ENCODE measurements at places on chromosomes 4 and X.

- no peak for DNase-seq
- no peaks in the 10 kb centered on the region for H3K27me3 ChIP-seq
- H3K4me1 ChIP-seq: no peaks in the 10 kb centered on the region
- H3K36me3 ChIP-seq: no peaks in the 10 kb centered on the region
- H3K27ac ChIP-seq: no peak overlapping the region
- no peak overlapping the region for H3K4me3 ChIP-seq
Measured at GRCh38 chrX:105695451-105695850, 126.9 kb upstream of the NRK start.

GRCh38 chr4:4784379-4784778 lies 75.1 kb upstream of the MSX1 start:
- H3K27ac ChIP-seq: no peak overlapping the region
- no peak for DNase-seq
- H3K4me3 ChIP-seq: no peak overlapping the region

DNA sequence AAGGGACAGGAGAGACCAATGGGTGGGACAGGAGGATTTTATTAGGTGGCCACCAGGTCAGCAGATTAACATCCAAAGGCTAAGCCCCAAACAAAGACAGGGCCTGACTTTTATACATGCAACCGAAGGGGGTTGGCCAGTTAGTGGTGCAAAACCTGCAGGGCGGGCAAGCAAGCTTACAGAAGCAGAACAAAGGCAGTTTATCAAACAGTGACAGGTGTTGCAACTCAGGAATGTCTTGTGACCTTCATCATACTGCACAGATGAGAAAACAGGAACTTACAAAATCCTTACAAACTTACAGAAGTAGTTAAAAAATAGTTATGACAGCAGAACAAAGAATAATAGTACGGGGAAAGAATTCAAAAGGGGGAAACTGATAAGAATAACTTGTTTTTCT lies 708.1 kb downstream of the GLUD2 start:
- H3K4me3 ChIP-seq: no peak overlapping the region
- no peaks in the 10 kb centered on the region for H3K27me3 ChIP-seq
- H3K36me3 ChIP-seq: no peaks in the 10 kb centered on the region
- no peak for DNase-seq
- no peaks in the 10 kb centered on the region for H3K4me1 ChIP-seq

GRCh38 chr4:183522821-183523220 lies 18.0 kb downstream of the ING2 start:
- H3K4me1 ChIP-seq: no peaks in the 10 kb centered on the region
- H3K27ac ChIP-seq: no peak overlapping the region
- no peaks in the 10 kb centered on the region for H3K36me3 ChIP-seq
- no peak overlapping the region for H3K4me3 ChIP-seq
- DNase-seq: no peak
- H3K27me3 ChIP-seq: peaks cover 15% of the 10 kb centered on the region

- no peaks in the 10 kb centered on the region for H3K27me3 ChIP-seq
- DNase-seq: no peak
- H3K27ac ChIP-seq: no peak overlapping the region
- no peaks in the 10 kb centered on the region for H3K4me1 ChIP-seq
Measured at GRCh38 chrX:67692246-67692645, 148.4 kb downstream of the AR start.

- no peaks in the 10 kb centered on the region for H3K4me1 ChIP-seq
- DNase-seq: no peak
- no peaks in the 10 kb centered on the region for H3K27me3 ChIP-seq
- H3K27ac ChIP-seq: no peak overlapping the region
Measured at GRCh38 chr4:181078196-181078595, 1165.0 kb upstream of the TENM3 start.

- no peak overlapping the region for H3K4me3 ChIP-seq
- peaks cover 7% of the 10 kb centered on the region for H3K27me3 ChIP-seq
- no peaks in the 10 kb centered on the region for H3K36me3 ChIP-seq
- no peaks in the 10 kb centered on the region for H3K4me1 ChIP-seq
- H3K27ac ChIP-seq: no peak overlapping the region
Measured at GRCh38 chr4:77586951-77587383, 18.7 kb upstream of the CXCL13 start.

- H3K4me1 ChIP-seq: no peaks in the 10 kb centered on the region
- no peak overlapping the region for H3K27ac ChIP-seq
- no peaks in the 10 kb centered on the region for H3K36me3 ChIP-seq
- no peak overlapping the region for H3K4me3 ChIP-seq
- no peaks in the 10 kb centered on the region for H3K27me3 ChIP-seq
Measured at GRCh38 chrX:103904301-103904700, 58.1 kb upstream of the TMSB15B start.

- no peaks in the 10 kb centered on the region for H3K36me3 ChIP-seq
- no peak for DNase-seq
- no peaks in the 10 kb centered on the region for H3K4me1 ChIP-seq
- no peak overlapping the region for H3K27ac ChIP-seq
- no peak overlapping the region for H3K4me3 ChIP-seq
Measured at GRCh38 chr4:113733685-113734084, 27.9 kb downstream of the CAMK2D start.

DNA sequence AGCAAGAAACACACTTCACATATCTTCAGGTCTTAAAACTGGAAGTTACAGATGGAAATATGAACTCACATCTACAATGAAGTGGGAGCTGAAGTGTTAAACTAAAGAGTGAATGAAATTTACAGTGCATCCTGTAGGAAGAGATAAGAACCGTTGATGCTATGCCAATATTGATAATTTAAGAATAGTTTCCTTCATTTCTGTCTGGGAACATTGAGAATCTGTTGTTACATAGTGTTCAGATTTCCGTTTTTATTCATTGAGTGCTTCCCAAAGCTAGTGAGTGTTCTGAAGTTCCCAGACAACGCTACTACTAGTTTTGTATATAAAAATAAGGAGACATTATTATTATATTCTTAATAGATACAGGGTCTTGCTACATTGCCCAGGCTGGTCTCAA lies 52.3 kb downstream of the UBE2K start:
- DNase-seq: no peak
- H3K27me3 ChIP-seq: no peaks in the 10 kb centered on the region
- H3K27ac ChIP-seq: no peak overlapping the region
- H3K4me1 ChIP-seq: no peaks in the 10 kb centered on the region

DNA sequence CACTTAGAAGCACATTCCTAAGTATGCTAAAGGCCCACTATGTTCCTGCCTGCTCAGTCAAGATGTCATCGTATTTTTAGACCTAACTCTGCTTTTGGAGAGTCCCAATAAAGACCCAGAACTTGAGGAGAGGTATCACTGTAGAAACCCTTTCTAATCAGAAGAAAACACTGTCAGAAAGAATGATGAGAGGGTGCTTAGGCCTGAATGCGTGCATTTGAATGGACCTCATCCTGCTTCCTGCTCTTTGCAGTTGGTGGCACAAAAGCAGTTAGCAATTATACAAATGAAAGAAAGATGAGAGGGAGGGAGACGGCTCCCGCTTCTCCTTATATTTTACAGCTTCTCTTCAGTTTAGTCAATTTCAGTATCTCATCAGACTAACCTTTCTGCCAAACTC lies 987.2 kb downstream of the CCSER1 start:
- no peaks in the 10 kb centered on the region for H3K36me3 ChIP-seq
- no peaks in the 10 kb centered on the region for H3K4me1 ChIP-seq
- no peak for DNase-seq
- H3K4me3 ChIP-seq: no peak overlapping the region

- no peaks in the 10 kb centered on the region for H3K27me3 ChIP-seq
- no peak for DNase-seq
Measured at GRCh38 chr4:72318421-72319170, 250.4 kb downstream of the ADAMTS3 start.

GRCh38 chr4:12729384-12729783 lies 754.8 kb downstream of the RAB28 start:
- H3K4me1 ChIP-seq: no peaks in the 10 kb centered on the region
- peak; percentile 19 for DNase-seq

DNA sequence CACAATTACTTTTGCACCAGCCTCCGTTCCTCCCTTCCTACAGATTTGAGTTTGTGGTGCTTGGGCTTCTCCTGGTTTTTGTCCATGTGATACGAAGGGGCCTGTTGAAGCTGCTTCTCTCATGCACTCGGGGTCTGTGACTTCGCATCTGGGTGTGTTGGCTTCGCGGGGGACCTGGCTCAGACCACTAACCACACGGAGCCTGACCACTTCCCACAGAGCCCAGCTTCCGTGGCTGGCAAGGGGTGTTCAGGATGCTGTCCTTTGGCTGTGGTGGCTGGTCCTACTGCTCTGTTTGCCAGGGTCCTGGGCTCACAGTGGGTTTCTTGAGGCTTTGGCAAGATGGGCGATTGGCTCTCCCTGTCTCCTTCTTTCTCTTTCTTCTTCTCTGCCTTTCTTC lies 19.8 kb upstream of the XG start:
- no peaks in the 10 kb centered on the region for H3K4me1 ChIP-seq
- no peak for DNase-seq
- no peaks in the 10 kb centered on the region for H3K36me3 ChIP-seq
- H3K4me3 ChIP-seq: no peak overlapping the region

DNA sequence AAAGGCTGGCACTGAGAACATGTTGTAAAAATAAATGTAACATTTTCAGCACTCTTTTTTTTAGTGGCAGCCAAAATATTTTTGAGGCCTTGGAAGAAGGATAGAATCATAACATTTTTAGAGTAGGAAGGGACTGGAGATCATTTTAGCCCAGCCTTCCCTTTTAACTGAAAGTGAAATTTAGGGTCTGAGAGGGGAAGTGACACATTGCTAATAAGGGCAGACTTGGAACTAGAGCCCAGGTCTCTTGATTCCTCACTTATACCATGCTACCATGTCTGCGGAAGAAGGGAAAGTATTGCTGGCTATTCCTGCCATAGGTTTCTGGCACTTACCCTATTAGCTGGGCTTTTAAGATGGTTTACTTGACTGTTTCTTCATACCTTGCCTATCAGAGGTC lies 4.8 kb downstream of the WDR44 start:
- peaks cover 4% of the 10 kb centered on the region for H3K36me3 ChIP-seq
- peak overlapping the region; percentile 59 for H3K27ac ChIP-seq
- no peak for DNase-seq
- H3K4me3 ChIP-seq: no peak overlapping the region
- H3K27me3 ChIP-seq: no peaks in the 10 kb centered on the region

- H3K4me3 ChIP-seq: no peak overlapping the region
- no peaks in the 10 kb centered on the region for H3K36me3 ChIP-seq
- no peak for DNase-seq
- H3K27ac ChIP-seq: no peak overlapping the region
Measured at GRCh38 chr4:48801016-48801715, 21.1 kb upstream of the FRYL start.

- no peaks in the 10 kb centered on the region for H3K4me1 ChIP-seq
- no peaks in the 10 kb centered on the region for H3K27me3 ChIP-seq
- no peak overlapping the region for H3K27ac ChIP-seq
- DNase-seq: no peak
- no peaks in the 10 kb centered on the region for H3K36me3 ChIP-seq
Measured at GRCh38 chrX:96987228-96987627, 103.5 kb downstream of the RPA4 start.

DNA sequence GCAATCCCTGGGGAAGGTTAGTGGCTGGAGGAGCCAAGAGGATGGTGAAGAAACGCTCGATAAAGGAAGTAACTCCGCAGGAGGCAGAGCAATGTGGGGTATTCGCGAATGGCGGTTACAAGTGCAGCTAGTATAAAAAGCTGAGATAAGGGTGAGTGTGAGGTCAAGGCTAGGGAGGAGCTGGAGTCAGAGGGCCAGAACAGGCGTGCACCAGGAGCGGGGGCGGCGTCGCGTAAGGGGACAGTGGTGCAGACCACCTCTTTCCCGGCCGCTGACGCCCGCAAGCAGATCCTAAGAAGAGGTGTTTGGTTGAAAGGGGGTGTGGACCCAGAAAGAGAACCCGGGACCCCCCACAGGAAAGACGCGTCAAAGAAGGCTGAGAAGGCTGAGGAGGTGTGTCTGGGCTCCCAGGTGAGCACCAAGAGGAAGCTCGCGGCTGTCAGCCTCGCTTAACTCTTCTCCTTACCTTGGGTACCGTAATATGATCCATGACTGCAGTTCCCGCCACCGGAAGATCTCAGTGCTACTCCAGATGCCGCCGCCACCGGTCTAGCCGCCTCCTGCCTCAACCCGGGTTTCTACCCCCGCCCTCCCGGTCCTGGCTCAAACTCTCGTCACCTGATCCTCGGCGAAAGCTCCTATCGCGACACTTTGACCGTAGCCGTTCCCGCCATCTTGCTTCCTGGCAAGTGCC lies at the start of gene MTMR8:
Gene MTMR8 (minus strand): TSS at position 579 of the 694 bp plus-strand sequence. CDS start 89 bp downstream, at position 490.
- no peaks in the 10 kb centered on the region for H3K27me3 ChIP-seq
- H3K27ac ChIP-seq: peak within 1 kb of the TSS; percentile 81
- H3K36me3 ChIP-seq: no peaks in the 10 kb centered on the region
- peak within 1 kb of the TSS; percentile 47 for H3K4me3 ChIP-seq

DNA sequence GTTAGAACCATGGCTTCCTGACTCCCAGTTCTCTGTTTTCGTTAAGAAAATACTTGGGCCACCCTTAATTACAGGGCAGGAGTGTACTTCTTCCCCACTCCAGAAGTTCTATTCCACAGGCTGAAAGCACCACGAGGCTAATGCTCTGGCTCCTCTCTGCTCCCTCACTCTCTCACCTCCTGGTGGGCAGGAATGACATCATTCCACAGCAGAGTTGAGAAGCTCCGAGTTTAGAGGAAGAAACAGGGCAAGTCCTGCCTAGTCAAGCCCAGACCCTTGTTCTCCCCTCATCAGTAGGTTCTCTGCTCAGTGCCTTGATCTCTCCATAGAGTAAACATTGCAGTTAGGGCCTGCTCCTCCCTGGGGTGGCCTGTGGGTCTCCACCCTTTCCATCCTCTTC lies 343.8 kb upstream of the CLNK start:
- no peak overlapping the region for H3K4me3 ChIP-seq
- H3K4me1 ChIP-seq: no peaks in the 10 kb centered on the region
- H3K36me3 ChIP-seq: no peaks in the 10 kb centered on the region

GRCh38 chr4:131309628-131310027 lies 1839.5 kb upstream of the PCDH10 start:
- DNase-seq: no peak
- no peak overlapping the region for H3K4me3 ChIP-seq
- no peaks in the 10 kb centered on the region for H3K27me3 ChIP-seq
- H3K4me1 ChIP-seq: no peaks in the 10 kb centered on the region

- no peaks in the 10 kb centered on the region for H3K4me1 ChIP-seq
- no peaks in the 10 kb centered on the region for H3K36me3 ChIP-seq
- no peak overlapping the region for H3K4me3 ChIP-seq
- H3K27me3 ChIP-seq: no peaks in the 10 kb centered on the region
Measured at GRCh38 chr4:93217431-93217830, 611.1 kb upstream of the ATOH1 start.

- H3K36me3 ChIP-seq: no peaks in the 10 kb centered on the region
- no peak overlapping the region for H3K4me3 ChIP-seq
- no peak overlapping the region for H3K27ac ChIP-seq
- no peak for DNase-seq
- H3K4me1 ChIP-seq: no peaks in the 10 kb centered on the region
Measured at GRCh38 chr4:185654965-185655554, 119.8 kb upstream of the PDLIM3 start.

- no peak for DNase-seq
- peaks cover 2% of the 10 kb centered on the region for H3K27me3 ChIP-seq
- H3K27ac ChIP-seq: no peak overlapping the region
- H3K36me3 ChIP-seq: no peaks in the 10 kb centered on the region
- H3K4me3 ChIP-seq: no peak overlapping the region
Measured at GRCh38 chr4:5012244-5012898, 6.9 kb downstream of the CYTL1 start.

All from K562 (cell line).